ENCODE measurements at places on chromosomes 16 and 17. TPM values are rescaled to one million over a fixed set of nuclear protein-coding genes. Genes with fewer than 3 reads are reported as not detected.

The SOCS3 gene
- total RNA-seq, result 6.2 TPM

The RPA1 gene
- 21.6 TPM for total RNA-seq

The CCDC78 gene
- total RNA-seq, result 0.12 TPM

The CACNB1 gene
- total RNA-seq, result 1.9 TPM

The SRCIN1 gene
- not detected for total RNA-seq

The SLC12A3 gene
- total RNA-seq, result not detected

The CD300H gene
- not detected for total RNA-seq

The ARHGAP23 gene
- total RNA-seq, result 6.3 TPM

The PTX4 gene
- total RNA-seq, result not detected

The DLX4 gene
- total RNA-seq, result not detected

The SOX9 gene
- 9.0 TPM for total RNA-seq

The USP43 gene
- under 0.01 TPM for total RNA-seq

The TP53TG3C gene
- not detected for total RNA-seq

The PYDC1 gene
- total RNA-seq, result not detected

The TNP2 gene
- not detected for total RNA-seq

The CD300A gene
- total RNA-seq, result not detected

The FBXL16 gene
- total RNA-seq, result not detected

The ABCA6 gene
- total RNA-seq, result not detected

The NXPH3 gene
- not detected for total RNA-seq

The CD300LG gene
- total RNA-seq, result not detected

The SNAI3 gene
- not detected for total RNA-seq

The SLC22A31 gene
- total RNA-seq, result not detected

The EFCAB3 gene
- not detected for total RNA-seq

The EXOC3L1 gene
- 0.39 TPM for total RNA-seq

The TBCD gene
- total RNA-seq, result 15.8 TPM
